ENCODE measurements at places on chromosomes 2 and 18.

GRCh38 chr2:98489971-98490962 lies 45.6 kb downstream of the INPP4A start:
- DNase-seq: no peak

GRCh38 chr2:76763276-76763675 lies 758.9 kb downstream of the LRRTM4 start:
- no peak for DNase-seq

GRCh38 chr2:240348522-240348921 lies 86.9 kb upstream of the GPC1 start:
- DNase-seq: no peak

DNA sequence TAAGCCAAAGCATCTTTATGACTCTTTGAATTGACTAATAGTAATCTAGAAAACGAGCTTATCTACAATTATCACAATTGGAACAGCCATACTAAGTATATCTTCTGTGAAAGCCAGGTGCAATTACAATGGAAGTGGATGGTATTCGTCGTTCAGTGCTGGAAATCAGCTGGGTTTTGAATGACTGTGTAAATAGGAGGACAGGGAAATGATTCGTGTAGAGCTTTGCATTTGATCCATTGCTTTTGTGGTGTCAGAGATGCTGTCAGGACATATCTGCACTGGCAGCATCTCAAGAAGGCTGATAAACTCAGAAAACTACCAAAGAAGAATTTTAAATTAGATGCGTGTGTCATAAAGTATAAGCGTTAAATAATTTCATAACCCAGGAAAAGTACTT lies 187.1 kb downstream of the ZNF407 start:
- no peak for DNase-seq

GRCh38 chr2:231581328-231581727 lies 11.3 kb upstream of the TEX44 start:
- DNase-seq: no peak

DNA sequence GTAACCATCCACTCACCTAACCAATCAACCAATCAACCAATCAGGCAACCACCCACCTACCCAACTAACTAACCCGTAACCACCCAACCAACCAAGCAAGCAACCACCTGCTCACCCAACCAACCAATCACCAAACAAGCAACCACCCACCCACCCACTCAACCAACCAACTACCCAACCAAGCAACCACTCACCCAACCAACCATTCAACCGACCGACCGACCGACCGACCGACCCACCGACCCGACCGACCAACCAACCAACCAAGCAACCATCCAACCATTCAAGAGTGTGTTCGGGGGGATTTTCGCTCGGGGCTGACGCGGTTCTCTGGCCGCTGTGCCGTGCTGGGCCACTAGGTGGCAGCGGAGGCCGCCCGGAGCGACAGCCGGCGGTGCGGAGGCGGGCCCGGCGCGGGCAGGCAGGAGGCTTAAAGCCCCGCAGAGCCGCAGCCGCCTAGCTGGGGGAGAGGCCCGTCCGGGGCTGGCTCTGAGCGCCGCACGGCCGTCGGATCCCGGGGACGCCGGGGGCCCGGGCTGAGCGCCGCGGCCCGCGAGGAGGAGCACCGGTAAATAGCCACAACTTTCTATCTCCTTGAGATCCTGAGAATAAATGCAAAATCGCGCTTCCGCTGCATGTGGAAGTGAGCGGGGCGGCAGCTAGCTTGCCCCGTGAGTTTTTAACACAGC lies at the start of gene MC5R:
Gene MC5R, plus strand, starts transcription at position 443 of the 689 bp plus-strand sequence. CDS start 1,617 bp downstream, outside the sequence.
- DNase-seq: no peak

GRCh38 chr2:190357600-190357999 lies 14.2 kb downstream of the INPP1 start:
- no peak for DNase-seq

DNA sequence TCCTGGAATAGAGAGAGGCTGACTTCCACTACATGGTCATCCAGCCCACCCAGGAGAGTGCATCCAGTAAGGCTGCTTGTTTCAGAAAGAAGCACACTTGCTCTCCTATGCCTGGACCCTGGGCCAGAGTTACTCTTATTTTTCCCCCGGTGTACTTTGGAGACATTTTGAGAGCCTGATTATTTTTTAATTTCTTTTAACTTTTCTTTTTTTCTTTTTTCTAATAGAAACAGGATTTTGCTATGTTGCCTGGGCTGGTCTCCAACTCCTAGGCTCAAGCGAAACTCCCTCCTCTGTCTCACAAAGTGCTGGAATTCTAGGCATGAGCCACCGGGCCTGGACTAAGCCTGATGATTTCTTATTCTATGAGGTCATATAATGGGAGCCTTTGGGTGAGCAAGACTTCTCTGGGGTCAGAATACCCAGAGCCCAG lies 62.2 kb downstream of the RPL37A start:
- DNase-seq: no peak

DNA sequence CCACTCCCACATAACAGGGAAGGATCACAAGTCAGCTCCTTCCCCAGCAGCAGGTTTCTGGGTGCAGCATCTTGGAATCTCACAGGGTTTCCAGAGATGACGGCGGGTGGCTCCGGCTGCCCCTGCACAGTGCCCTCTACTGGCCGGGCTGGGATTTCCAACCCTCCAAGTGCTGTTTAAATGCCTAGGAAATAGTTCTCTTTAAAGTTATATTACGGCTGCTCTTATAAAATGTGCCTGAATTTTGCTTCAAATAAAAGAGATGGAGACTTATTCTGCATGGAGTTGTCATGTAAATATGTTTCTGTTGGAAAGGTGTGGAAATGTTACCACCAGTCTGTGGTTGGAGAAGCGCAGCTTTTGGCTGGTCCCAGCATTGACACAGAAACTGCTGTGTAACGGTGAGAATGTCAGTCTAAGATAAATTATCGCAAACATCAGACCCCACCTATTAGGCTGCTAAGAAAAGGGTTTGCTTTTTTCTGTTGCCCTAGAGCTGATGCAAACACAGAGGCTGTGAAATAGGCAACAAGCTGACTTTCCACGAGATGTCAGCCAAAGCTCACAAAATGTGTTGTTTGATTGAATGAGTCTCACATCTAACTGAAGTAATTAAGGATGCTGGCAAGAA lies 3.3 kb upstream of the HJURP start:
- peak; percentile 72 for DNase-seq

DNA sequence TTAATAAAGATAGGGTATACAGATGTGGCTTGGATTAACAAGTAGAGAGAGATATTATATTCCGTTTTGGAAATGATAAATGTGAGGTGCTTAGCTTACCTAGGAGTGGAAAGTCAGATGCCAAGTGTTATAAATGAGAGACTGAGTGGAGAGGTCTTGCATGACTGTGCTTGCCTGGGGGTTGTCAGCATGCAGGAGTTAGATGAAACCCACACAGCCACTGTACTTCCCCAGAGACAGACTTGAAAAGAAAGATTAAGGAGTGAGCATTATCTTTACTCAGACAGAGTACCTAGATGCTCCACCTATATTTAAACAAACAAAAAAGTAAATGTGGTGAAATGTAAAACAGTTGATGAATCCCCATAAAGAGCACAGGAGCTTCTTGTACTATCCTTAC lies 482.7 kb downstream of the RIT2 start:
- DNase-seq: no peak

GRCh38 chr2:221571551-221572218 lies 419 bp downstream of the EPHA4 start:
- DNase-seq: peak; percentile 30

DNA sequence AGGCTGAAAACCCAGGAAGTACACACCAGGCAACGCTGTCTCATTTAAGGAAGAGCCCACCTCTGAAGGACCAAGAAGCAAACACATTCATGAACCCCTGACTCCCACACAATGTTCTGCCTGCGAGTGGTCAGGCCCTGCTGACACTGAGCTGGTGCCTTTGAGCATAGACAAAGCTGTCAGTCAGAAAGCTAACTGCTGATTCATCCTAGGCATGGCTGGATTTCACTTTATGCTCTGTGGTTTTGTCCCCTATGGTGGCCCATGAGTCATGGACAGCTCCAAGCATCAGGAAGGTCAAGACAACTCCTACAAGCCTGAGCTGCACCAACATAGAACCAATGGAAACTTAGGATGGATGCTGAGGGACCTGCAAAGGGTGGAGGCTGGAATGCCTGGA lies 78.9 kb downstream of the UXS1 start:
- no peak for DNase-seq

DNA sequence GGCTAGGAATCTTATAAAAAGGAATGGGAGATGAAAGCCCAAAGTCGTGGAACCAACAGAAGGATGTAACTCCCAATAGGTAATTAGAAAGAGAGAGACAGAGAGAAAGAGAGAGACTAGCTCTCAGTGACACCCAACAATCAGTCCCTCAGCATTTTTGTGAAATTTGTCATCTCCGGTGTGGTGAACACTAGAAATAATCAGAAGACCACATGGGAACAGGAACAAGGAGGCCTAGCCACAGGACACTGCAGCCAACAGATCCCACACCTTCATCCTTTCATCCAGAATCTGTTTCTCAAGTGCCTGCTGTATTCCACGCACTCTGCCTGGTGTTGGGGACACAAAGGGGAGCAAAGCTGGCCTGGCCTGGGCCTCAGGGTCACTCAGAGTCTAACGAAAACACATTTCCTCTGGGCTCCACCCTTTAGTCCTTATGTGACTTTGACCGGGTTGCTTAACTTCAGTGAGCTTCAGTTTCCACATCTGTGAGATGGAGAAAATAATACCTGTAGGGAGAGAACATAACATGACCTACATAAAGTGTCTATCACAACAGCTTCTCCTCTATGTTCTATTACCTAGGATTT lies 53.1 kb downstream of the EHD3 start:
- no peak for DNase-seq

- no peak for DNase-seq
Measured at GRCh38 chr2:16404551-16405300, 260.9 kb downstream of the CYRIA start.

GRCh38 chr2:11710210-11710609 lies 36.2 kb upstream of the LPIN1 start:
- no peak for DNase-seq

GRCh38 chr18:9890196-9890595 lies 4.4 kb downstream of the TXNDC2 start:
- no peak for DNase-seq

GRCh38 chr2:19131871-19132270 lies 226.6 kb downstream of the OSR1 start:
- DNase-seq: no peak

GRCh38 chr2:10285556-10286198 lies 17.0 kb upstream of the HPCAL1 start:
- peak; percentile 39 for DNase-seq

- no peak for DNase-seq
Measured at GRCh38 chr2:42193722-42194187, 24.6 kb downstream of the EML4 start.

- peak; percentile 91 for DNase-seq
Measured at GRCh38 chr2:75710577-75711253, at the start of gene GCFC2. Gene GCFC2 (minus strand): TSS chr2:75710915. CDS start chr2:75710855, 60 bp downstream.

DNA sequence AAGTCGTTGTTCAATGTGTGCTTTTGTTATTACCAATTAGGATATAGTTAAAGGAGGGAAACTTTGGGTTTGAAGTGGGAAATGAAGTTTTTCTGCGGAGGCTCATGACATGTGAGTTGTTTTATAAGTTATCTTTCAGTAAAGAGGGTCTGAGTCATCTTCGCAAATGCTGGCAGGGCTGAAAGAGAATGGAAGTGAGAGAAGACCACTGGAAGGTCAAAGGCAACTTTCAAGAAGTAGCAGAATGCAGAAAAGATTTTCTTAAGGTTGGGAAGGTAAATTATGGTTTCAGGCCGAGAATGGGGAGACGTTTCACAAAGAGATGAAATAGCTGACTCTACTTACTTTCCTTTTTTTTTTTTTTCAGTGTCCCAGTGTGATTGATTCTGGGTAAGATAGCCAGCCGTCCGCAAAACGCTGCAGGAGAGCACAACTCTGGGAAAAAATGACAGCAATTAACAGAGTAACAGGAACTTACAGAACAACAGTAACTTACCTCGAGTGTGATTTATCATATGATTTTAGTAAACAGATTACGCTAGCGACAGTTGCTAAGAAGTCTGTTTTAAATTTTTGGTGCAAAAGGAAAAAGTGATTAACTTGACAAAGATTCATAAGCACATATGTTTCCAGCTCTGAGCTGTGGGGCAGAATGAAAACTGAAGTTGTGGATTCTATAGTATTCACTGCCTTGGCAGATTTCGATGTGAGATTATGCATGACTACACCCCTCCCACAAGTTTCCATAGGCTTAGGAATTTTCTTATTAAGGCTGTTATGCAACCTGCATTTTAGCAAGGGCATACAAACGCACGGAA lies 46.8 kb upstream of the ACTR3 start:
- DNase-seq: no peak

GRCh38 chr2:102251042-102251848 lies 60.1 kb upstream of the IL1RL1 start:
- DNase-seq: peak; percentile 56

DNA sequence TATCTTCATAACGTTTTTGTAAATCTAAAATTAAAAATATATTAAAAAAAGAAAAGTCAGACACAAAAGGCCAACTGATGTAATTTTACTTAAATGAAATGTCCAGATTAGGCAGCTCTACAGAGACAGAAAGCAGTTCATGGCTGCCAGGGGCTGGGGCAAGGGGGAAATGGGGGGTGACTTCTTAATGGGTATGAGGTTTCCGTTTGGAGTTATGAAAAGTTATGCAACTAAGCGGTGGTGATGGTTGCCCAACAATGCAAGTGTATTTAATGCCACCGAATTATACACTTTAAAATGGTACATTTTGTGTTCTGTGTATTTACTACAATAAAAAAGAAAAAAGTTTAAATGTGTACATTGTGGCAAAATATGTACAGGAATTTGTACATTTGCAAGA lies 70.2 kb upstream of the TEX51 start:
- DNase-seq: no peak

DNA sequence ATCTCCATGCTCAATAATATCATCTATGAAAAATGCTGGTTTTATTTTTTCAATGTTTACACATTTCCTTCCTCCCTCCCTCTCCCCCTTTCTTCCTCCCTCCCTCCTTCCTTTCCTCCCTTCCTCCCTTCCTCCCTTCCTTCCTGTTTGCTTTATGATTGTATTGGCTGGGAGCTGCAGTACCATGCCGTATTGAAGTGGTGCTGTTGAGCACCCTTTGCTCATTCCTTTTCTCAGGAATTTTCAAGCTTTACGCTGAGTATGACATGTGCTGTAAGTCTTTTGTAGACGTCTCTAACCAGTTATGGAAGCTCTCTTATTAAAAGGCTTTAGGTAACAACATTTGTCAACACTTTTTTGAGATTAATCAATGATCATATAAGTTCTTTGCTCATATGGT lies 100.4 kb downstream of the SNTG2 start:
- DNase-seq: no peak

GRCh38 chr2:110679337-110679707 lies 1.5 kb upstream of the BUB1 start:
- no peak for DNase-seq

GRCh38 chr18:13379062-13379865 lies 160.7 kb downstream of the LDLRAD4 start:
- DNase-seq: peak; percentile 23

DNA sequence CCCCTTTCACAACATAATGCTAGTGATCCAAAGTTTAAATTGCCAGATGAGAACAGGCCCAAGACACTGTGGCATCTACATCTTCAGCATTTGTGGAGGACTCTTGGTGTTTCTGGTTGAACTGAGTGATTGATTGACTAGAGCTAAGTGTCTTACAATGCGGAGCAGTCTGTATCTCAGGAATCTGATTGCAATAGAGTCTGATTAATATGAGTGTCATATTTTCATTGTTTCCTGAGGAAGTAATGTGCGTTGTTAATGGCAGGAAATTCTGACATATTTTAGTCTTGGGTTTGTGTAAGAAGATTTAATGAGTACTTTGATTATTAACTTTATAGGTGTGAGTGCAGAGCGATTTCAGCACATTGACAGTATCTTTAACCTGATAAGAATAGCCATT lies 82.0 kb upstream of the PROKR1 start:
- no peak for DNase-seq

- no peak for DNase-seq
Measured at GRCh38 chr18:62919109-62919838, 203.9 kb downstream of the PHLPP1 start.
